Ecto neural progenitor cell (in vitro differentiated cells): ENCODE measurements at places on chromosomes 13 and 19.

- DNase-seq = no peak
These were observed 538.9 kb downstream of the RFC3 start for GRCh38 chr13:34356686-34357434.

DNA sequence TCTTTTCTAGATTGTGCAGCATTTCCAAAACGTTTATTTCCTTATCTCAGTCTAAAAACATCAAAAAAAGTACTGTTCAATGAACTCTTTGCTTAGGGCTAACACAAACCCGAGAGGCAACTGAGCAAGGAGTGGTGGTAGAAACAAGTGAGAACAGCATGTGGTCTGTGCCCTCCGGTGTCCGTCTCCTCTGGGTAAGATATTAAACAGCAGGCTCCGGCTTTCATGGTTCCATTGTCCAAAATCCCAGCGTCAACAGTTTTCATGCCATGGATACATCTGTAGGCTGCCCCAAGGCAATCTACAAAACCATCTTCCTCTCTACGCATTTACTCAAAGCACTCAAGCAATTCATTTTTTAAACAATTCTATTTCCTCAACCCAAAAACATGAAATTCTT, 22.8 kb downstream of the DCLK1 start:
- DNase-seq = no peak

DNA sequence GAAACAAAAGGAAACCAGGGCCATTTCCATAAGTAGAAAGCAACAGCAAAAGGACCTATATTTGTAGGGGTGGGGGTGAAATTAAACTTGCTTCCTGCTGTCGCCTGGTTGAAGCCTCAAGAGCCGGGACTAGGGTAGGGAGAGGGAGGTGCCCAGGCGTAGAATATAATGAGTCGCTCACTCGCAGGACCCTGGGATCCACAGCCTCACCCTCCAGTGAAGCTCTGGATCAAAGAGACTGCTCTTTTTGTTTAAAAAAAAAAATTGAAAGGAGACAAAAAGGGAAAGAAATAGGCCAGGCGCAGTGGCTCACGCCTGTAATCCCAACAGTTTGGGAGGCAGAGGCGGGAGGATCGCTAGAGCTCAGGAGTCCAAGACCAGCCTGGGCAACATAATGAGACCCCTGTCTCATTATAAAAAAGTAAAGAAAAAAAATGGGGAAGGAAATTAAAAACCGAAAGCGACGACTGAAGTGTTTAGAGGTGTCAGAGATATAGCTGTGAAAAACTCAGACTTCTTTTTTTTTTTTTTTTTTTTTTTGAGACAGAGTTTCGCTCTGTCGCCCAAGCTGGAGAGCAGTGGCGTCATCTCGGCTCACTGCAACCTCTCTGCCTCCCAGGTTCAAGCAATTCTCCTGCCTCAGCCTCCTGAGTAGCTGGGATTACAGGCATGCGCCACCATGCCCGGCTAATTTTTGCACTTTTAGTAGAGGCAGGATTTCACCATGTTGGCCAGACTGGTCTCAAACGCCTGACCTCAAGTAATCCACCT, 10.9 kb upstream of the ADGRE5 start:
- DNase-seq = no peak

DNA sequence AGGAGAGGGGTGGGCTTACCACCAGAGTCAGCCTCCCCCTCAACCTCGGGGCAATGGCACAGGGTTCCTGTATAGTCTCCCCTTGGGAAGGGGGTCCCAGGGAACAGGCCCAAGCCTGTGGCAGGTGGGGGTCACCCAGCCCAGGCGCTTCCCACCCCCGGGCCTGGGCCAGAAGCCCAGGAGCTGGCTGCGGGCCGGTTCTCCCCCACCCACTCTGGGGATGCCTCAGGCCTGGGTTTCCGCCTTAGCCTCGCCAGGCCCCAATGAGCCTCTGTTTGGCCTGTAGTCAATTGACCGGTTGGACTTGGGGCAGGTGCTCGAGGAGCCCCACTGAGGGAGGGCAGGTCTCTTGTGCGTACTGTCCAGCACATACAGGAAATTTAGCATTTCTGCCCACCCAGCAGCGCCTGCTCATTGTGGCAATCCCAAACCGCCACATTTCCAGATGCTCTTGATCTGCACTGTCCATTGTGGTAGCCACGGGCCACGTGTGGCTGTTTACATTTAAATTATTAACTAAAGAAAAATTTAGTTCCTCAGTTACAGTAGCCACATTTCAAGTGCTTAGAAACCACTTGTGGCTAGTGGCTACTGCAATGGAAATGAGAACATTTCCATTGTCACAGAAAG, 9.9 kb downstream of the LYL1 start:
- no peak for DNase-seq

GRCh38 chr19:8552810-8553209, 24.4 kb downstream of the MYO1F start:
- DNase-seq = peak; percentile 50

DNA sequence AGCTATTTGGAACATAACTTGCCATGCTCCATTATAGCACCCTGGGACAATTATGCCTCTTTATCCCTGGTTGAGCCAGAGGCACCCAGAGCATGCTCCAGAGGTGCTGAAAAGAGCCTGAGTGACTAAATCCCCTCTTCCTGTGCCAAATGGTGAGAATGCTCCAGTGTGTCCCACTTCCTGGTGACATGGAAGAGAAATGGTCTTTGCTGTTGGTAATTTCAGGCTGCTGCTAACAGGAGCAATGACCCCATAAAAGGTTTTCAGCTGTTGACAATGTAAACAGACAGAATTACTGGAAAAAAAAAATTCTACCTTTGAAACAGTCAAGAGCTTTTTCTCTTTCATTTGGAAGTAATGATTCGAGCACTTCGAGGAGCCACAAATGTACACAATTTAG, 341.8 kb downstream of the FGF9 start:
- DNase-seq = no peak

GRCh38 chr13:99505814-99506269, 4.6 kb downstream of the TM9SF2 start:
- DNase-seq = no peak

GRCh38 chr13:26095338-26095737, 43.5 kb upstream of the SHISA2 start:
- no peak for DNase-seq

- DNase-seq = no peak
These were observed 1.5 kb downstream of the KCNN4 start for GRCh38 chr19:43779147-43779819.

GRCh38 chr13:80340651-80341100, 250 bp downstream of the SPRY2 start:
- no peak for DNase-seq

DNA sequence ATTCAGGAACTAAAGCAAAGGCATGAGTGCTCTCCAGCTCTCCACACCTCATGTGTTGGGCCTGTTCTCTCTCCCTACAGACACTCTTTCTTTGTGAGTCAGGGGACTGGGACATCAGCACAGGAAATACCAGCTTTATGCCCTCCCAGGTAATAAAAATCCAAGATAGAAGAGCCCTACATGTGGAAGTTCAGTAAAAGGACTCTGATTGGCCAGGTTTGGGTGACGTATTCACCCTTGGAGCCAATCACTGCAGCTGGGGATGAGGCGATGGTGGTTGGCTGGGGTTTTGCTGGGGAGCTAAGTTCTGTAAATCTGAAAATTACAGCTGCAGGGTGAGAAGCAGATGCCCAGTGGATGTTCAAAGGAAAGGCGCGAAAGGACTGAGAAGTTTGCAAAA, 32.5 kb downstream of the CCDC70 start:
- DNase-seq = no peak

- DNase-seq = no peak
These were observed 3.4 kb downstream of the FNDC3A start for GRCh38 chr13:48978942-48979601.

DNA sequence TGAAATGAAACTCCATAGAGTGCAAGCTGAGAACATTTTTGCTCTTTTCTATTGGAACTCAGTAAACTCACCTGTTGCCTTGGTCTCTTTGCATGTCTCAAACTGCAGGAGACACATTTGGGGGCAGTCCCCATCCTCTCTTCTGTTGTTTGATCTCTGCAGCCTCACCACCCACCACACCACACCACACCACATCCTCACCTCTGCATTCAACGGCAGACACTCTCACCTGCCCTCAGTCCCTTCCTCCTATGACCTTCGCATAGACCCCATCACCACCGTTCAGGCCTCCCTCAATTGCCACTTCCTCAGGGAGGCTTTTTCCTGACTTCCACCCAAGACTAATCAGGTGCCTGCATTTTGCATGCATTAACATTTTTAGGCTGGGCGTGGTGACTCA, 14.4 kb upstream of the TPM4 start:
- DNase-seq = no peak

GRCh38 chr19:42380155-42380554, 9.9 kb downstream of the CNFN start:
- no peak for DNase-seq

DNA sequence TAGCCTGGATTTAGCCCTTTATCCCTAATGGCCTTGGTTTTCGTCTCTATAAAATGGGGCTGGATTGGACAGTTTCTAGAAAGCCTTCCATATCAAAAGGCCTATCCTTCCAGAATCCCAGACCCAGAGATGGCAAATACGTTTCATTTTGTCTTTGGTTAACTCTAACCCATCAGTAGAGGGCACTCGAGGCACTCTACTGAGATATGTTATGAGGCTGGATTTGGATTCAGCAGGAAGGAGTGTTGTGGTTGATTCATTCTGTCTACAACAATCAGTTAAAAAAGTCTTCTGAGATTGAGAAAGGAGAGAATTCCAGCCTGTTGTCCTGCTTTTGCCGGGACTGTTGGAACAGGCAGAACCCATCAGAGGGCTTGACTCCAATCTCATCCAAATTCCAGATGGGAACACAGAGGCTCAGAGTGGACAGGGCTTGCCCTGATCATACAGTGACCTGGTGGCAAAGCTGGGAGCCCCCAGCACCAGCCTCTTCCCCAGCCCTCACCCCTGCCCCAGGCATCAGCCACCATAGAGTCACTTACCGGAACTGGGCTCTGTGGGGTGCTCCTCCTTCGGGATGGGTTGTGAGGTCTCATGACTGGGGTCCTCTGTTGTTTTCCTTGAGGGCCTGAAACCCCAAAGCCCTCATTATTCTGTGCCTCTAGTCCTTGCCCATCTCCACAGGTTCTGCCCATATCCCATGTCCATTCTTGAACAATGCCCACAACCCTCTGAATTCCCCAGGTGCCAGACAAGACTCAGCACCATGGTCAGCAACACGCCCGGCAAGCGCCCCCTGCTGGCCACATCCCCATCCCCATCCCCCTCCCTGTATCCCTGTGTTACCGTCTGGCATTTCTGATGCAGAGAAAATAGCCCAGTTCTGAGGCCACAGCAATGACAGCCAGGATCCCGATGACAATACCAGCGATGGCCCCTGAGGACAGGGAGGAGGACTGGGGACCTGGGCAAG, 12.3 kb upstream of the ZNF180 start:
- DNase-seq = peak; percentile 84

GRCh38 chr13:76993021-76993420, 1.1 kb downstream of the CLN5 start:
- DNase-seq = no peak

- DNase-seq = no peak
These were observed 20.8 kb upstream of the ZNF835 start for GRCh38 chr19:56692206-56692895.

- no peak for DNase-seq
These were observed 11.2 kb downstream of the NAXD start for GRCh38 chr13:110626521-110626920.

- no peak for DNase-seq
These were observed 205.4 kb downstream of the ZNF536 start for GRCh38 chr19:30577551-30578105.

DNA sequence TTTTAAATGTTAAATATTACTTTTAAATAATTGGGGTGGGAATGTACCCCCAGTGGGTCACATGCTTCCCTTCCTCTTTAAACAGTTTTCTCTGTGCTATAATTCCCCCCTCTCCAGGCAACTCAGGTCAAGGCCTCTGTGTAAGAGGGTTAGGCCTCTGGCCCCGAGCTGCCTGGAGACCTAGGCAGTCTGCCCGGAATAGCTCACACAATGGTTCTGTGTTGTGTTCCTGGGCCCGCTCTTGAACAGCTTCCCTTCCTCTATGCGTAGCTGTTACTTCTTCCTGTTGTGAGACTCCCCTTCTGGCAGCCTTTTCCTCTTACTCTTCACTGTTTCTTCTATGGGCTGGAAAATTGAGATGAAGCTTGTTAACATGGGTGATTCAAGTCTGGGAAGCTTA, 14.8 kb upstream of the ZNF492 start:
- no peak for DNase-seq

DNA sequence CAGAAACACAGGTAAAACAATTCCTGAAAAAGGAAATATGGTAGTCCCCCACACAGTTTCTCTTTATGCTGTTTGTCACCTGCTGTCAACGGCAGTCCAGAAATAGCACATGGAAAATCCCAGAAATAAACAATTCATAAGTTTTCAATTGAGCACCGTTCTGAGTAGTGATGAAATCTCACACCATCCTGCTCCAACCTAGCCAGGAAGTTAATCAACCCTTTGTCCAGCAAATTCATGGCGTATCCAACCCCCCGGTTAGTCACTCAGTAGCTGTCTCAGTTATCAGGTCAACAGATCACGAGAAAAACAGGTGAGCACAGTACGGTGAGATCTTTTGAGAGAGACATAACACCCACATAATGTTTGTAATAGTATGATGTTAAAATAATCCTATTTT, 74.2 kb downstream of the TUBGCP3 start:
- DNase-seq = no peak

DNA sequence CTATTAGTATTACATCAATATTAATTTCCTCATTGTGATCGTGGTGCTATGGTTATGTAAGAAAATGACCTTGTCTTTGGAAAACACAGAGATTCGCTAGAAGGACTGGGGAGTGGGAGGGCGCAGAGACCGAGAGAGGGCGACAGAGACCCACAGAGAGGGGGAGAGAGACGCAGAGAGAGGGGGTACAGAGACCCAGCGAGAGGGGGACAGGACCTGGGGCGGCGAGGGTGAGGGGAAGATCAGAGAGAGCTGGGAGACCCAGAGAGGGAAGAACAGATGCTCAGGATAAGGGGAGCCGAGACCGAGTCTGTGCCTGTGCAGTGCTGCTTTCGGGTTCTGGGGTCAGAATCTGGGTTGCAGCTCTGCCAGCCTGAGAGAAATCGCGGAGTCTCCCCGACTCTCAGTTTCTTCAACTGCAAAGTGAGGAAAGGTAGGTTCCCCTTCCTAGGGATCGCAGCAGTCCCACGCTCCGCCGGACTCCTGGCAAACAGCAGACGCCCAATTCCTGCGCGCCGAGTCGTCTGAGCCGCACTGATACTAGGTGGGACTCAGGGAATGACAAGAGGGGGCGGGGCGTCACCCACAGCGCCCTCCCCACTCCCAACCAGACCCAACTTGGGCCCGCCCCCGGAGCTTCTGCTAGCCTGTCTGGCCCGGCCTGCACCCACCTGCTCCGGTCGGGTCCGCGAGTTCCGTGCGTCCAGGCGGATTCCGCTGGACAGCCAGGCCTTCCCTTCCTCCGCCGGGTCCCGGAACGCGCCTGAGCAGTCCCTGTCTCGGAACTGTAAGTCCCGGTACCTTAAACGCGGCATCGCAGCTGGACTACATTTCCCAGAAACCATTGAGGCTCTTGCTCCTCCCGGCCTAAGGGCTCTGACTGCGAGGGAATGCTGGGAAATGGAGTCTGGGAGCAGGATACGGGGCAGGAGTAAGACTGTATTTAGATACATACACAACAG, 15.3 kb downstream of the IZUMO2 start:
- DNase-seq = peak; percentile 86
